NCI-H1417 treated with DMSO at 0.1 percent for 48 hours (cell line): ENCODE measurements at places on chromosomes 2 and 18.

- no peak for DNase-seq
These were observed 25.0 kb upstream of the CXXC1 start for GRCh38 chr18:50312296-50313030.

- no peak for DNase-seq
These were observed 62.0 kb downstream of the ACOXL start for GRCh38 chr2:110794390-110794789.

DNA sequence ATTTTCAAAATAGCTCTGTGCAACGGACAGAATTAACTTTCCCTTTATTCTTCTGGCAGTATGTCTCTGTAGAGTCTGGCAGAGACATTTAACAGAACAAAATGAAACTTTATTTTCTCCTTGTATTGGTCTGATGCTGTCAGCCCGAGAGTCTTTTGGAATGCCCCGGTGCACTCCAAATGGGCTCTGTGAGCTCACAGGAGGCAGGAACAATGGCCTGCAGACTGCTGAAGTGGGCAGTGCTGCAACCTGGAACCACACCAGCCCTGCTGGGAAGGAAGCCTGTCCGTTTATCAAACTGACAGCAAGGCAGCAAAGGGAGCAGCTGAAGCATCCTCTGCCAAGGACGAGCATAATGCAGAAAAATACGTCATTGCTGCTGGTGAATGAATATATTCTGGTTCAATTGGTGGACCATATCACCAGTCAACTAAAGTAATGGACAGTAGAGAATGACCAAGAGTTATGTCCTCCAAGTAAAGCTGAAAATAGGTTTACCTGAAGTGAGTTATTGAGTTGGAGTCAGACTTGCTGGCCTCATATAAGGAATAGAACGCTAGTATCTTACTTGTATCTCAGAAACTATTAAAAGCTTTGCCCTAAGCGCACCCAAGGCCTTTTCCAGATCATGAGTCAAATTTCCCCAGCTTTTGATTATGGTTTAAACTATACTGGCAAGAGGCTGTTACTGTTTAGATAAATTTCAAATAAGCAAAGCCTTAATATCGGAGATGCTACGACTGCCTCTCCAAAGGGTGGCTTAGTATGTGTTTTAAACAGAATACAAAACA, 207.6 kb upstream of the TANK start:
- DNase-seq = no peak

DNA sequence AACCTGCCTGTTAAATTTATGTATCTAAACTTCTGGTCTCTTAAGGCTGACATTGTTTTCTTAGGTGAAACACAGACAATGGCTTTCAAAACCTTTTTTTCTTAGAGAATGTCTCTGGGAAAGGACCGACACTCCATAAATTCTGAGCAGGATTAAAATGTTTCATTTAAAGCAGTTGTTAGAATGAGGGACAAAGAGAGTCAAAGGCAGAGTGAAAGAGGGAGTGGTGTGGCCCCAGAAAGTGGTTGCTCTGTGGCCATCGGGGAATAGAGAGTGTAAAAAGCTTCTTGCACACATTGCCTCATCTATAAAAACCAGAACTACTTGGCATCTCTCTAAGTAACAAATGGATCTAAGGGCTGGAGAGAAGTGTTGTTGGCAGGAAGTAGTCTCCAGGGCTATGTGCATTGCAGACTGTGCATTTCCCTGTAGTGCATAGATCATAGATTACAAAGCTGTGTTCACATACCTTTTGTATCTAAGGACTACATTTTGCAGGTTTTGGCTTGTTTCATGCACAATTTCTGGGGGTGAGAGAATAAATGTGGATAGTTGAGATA, 3.6 kb downstream of the RPRM start:
- no peak for DNase-seq

DNA sequence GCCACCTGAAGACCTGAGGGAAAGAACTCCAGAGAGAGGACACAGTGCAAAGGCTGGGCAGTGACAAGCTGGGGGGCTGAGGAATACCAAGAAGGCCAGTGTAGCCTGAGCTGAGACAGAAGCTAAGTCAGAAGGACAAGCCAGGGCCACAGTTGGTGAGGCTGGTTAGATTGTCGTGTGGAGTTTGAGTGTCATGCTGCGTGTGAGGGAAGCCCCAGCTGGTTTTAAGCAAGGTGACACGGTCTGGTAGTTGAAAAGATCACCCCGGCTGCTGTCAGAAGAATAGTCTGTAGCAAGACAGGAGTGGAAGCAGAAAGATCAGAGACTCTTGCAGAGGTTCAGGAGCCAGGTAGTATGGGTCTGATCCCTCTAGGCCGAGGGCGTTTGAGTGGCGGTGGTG, 50.6 kb upstream of the RMDN2 start:
- DNase-seq = no peak

GRCh38 chr2:164495491-164496223, 125.6 kb downstream of the GRB14 start:
- DNase-seq = no peak

DNA sequence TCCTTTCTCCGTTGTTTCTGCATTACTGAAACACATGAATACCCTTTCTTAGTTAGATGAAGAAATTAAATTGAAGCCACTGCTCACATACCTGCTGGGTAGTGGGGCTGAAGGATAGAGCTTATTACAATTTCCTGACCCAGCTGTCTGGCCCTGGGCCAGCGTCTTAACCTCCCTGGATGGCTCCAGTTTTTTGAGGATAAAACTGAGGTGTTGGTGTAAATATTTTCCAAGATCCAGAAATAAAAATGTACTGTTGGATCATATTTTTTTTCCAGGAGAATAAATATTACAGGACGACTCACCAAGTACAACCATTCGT, 3.5 kb downstream of the RNF144A start:
- no peak for DNase-seq

- no peak for DNase-seq
These were observed 74.8 kb upstream of the COL5A2 start for GRCh38 chr2:189254268-189254883.

DNA sequence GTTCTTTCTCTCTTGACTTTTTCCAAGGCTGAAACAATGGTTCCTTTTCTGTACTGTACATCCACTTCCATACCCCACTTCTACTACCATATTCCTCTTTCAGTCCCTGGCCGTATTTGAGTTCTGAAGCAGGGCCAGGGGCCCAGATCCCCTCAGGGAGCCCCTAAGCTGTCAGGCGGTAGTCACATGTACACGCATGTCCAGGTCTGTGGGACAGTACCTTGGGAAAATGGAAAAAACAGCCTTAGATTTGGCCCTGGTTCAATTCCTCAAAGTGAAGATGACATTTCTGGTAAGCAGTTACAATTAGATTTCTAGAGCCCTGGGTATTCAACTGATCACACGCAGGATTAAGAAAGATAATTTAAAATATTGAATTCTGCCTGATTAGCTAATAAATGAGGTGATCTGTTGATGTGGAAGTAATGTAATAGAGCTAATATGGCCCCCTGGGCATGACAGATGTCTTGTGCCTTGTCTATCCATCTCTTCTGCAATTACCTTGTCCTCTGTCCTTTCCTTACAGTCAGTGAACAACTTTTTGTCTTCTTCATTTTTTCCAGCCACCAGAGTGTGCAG, 44.4 kb downstream of the MRPL33 start:
- DNase-seq = no peak

DNA sequence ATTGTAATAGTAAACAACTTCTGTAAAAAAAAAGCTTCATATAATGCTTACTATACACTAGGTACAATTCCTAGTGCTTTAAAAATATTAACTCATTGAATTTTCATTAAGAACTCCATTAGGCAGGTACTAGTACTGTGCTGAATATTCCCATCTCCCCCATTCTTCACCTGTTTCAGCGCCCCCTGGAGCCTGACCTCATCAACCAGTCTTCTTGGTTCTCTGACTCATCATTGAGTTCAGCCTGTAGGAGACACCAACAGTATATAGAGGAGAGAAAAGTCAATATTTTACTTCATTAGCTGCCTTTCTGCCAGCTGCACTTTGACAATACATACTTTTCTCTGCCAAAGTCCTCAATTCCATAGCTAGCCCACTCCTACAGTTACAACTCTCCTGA, 1009.9 kb upstream of the KLHL29 start:
- DNase-seq = no peak

- no peak for DNase-seq
These were observed 81.2 kb downstream of the GBX2 start for GRCh38 chr2:236086971-236087465.

DNA sequence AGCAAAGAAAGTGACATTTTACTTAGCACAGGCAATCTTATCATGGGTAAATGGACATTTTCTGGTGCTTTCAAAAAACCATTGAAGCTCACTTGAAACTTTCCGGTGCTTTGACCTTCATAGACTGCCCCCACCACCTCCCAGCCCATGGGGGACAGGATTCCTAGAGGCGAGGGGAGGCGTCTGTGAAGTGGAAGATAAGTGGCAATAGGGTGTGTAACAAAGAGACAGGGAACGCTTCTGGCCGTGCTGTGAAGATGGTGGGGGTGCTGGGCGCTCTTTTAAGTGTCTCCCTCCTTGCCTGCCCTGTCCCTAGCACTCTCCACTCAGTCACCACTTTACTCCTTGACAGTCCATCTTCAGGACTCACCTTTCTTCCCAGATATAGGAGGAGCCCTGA, 23.4 kb upstream of the GMPPA start:
- no peak for DNase-seq

DNA sequence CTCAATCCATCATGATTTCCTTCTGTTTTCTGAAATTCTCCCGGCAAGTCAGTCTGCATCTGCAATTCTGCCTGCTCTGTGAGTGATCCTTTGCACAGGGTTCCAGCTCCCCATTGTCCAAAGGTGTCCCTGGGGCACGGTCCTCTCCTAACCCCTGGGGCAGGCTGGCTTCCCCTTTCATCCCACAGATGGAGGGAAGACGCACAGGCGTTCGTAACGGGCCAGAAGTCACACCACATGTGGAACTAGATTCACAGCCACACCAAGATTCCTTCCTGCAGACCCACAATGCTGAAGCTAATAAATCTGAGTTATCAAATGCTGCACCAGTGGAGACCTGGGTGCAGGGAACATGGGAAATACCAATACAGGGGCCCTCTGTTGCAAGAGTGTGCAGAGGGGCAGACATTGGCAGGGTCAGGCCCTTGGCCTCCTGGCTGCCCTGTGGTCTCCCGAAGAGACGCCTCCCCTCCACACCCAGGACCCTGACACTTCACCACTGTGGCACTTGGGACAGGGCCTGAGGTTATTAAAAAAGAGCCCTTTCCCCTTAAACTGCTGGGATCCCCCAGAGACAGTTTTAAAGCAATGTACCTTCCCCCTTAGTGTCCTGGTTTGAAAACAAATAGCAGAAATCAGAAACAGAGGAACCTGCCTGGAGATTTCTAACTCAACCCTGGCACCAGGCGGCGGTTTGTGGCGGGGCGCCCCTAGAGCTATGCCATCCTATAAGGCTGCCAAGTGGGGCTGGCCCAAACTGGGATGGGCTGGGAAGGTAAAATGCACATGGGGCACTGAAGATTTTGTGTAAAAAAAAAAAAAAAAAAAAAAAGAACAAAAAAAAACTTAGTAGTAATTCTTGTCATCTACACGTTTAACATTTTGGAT, 15.4 kb downstream of the ZNF516 start:
- DNase-seq = no peak

- no peak for DNase-seq
These were observed 9.2 kb downstream of the POU3F3 start for GRCh38 chr2:104863146-104863467.

- no peak for DNase-seq
These were observed 1993.1 kb upstream of the CELF4 start for GRCh38 chr18:39558658-39559057.

GRCh38 chr18:58492891-58493469, 135.9 kb downstream of the ALPK2 start:
- no peak for DNase-seq

DNA sequence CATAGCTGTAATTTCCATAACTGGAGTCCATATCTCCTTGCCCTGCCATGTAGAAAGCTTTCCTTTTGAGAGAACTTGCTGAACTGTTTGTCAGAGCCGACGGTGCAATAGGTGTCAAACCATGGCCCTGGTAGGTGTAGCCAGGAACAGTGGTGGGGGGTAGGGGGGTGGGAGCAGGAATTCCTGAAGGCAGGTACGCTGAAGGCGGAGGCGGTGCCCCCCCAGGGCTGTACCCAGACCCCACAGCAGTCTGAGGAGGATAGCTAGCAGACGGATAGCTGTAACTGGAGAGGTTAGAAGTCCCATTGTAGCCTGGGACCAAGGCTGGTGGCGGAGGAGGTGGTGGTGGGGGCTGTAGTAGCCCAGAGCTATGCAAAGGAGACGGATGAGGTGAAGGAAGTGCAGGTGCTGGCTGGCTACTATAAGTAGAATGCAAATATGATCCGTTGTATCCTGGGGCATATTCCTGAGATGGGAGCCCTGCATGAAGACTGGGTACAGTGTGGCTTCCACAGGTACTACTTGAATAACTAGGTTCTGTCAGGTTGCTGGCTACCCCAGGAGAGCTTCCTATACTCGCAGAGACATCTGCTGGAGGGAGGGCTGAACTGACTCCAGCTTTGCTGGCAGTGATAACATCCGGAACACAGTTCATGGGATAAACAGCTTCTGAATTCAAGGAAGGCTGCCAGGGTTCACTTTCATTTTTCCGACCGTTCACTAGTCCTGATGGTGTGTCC, 124.8 kb downstream of the FIGN start:
- no peak for DNase-seq

DNA sequence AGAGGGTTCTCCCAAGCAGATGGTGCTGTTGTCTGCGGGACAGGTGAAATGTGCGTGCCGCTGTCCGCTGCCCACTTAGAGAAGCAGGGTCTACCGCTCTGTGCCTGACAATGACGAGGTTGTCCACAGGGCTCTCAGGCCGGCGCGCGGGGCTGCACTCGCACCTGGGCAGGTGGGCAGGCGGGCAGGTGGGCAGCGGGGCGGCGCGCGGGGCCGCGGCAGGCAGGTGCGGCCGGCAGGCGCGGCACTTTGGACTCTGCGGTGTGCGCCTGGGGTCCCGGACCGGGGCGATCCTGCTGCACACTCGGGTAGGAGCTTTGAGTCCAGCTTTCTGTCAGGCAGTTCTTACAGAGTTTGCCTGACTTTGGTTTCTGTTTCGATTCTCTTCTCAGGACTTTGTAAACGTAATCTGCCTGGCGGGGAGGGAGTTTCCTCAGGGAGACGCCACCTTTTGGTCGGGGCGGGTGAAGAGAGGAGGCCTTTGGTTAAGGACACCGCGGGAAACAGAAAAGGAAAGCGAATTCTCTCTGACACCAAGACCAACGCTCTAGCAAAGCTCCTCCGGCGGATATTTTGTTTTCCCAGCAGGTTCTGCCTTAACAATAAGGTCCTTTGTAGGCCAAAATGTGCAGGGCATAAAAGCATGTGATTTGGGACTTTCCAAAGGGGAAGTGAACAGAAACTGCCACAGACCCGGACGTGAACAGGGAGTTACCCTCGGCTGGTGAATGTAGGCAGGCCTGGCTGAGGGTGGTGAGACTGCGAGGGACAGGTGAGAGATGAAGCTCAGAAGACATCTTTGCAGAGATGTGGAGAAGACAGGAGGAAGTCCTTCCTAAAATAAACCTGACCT, at the start of gene IFIH1:
TSS of gene IFIH1 (minus strand) at position 357 of the 853 bp plus-strand sequence. CDS start 377 bp downstream, outside the sequence.
- no peak for DNase-seq

DNA sequence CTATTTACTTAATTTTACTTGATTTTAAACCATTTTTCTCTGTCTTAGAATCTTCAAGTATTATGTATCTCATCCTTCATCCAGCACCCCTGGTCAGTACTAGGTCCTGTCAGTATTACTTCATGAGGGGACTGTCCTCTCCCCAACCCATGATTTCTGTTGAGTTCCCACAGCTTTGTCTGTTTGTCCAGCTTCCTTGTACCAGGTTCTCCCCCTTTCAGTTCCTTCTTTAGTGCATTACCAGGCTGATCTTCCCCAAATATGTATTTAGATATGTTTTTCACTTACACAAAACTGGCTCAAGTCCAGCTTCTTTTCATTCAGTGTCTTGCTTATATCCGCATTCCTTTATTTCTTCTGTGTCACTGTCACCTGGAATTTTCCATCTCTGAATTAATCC, 13.8 kb upstream of the TTC27 start:
- DNase-seq = no peak

GRCh38 chr2:177916342-177916741, 156.2 kb downstream of the PDE11A start:
- no peak for DNase-seq
